ENCODE measurements at places on chromosomes 3 and 15. TPM values are rescaled to one million over a fixed set of nuclear protein-coding genes. Genes with fewer than 3 reads are reported as not detected.

- H3K4me3 ChIP-seq = no peak overlapping the region
- H3K36me3 ChIP-seq = peaks cover 9% of the 10 kb centered on the region
- H3K27ac ChIP-seq = no peak overlapping the region
These were observed 38.0 kb downstream of the RNF13 start for GRCh38 chr3:149850787-149851584.

WDR53 gene
- total RNA-seq = 18.1 TPM

AMT gene
- total RNA-seq = 5.9 TPM

- no peak overlapping the region for H3K27ac ChIP-seq
- peaks cover 7% of the 10 kb centered on the region for H3K4me1 ChIP-seq
- H3K4me3 ChIP-seq = no peak overlapping the region
- no peaks in the 10 kb centered on the region for H3K36me3 ChIP-seq
These were observed 197.5 kb upstream of the BCL6 start for GRCh38 chr3:187942658-187943241.

DNA sequence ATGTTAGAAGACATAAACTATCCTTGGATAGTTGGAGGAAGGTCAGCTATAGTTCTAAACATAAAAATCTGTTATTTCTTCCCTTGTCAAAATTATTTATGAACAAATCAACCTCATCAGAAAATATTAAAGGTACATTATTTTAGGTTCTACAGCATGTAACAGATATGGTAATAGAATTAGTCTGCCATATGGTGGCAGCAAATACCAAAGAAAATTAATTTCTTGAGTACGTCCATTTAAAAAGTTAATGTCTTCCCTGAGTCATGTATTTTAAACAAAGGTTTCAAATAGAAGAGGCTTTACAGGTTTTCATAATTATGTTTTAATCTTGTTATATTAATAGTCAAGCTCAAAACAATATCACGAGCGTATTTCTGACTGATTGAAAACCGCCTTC lies 17.9 kb upstream of the ANKRD28 start:
- peaks cover 21% of the 10 kb centered on the region for H3K4me1 ChIP-seq
- no peak overlapping the region for H3K27ac ChIP-seq
- H3K4me3 ChIP-seq = no peak overlapping the region
- H3K36me3 ChIP-seq = no peaks in the 10 kb centered on the region

- H3K27me3 ChIP-seq = no peaks in the 10 kb centered on the region
- H3K4me3 ChIP-seq = no peak overlapping the region
- peak overlapping the region; percentile 49 for H3K27ac ChIP-seq
- peaks cover 23% of the 10 kb centered on the region for H3K4me1 ChIP-seq
- no peak for DNase-seq
- peaks cover 8% of the 10 kb centered on the region for H3K36me3 ChIP-seq
These were observed 40.5 kb downstream of the SLC12A6 start for GRCh38 chr15:34297059-34297458.

PCLAF gene
- 0.85 TPM for total RNA-seq

CADPS gene
- not detected for total RNA-seq

SLC15A2 gene
- 0.44 TPM for total RNA-seq

Data from T-helper 17 cell (primary cell).